ENCODE measurements at places on chromosomes 4 and X.

- H3K4me1 ChIP-seq = peaks cover 2% of the 10 kb centered on the region
- H3K4me3 ChIP-seq = no peak overlapping the region
- no peak for DNase-seq
- no peaks in the 10 kb centered on the region for H3K27me3 ChIP-seq
Observed at GRCh38 chrX:38973322-38973721, 172.1 kb downstream of the MID1IP1 start.

- H3K27me3 ChIP-seq = no peaks in the 10 kb centered on the region
- H3K36me3 ChIP-seq = no peaks in the 10 kb centered on the region
- no peak overlapping the region for H3K27ac ChIP-seq
Observed at GRCh38 chr4:120327276-120327675, 260.6 kb upstream of the MAD2L1 start.

DNA sequence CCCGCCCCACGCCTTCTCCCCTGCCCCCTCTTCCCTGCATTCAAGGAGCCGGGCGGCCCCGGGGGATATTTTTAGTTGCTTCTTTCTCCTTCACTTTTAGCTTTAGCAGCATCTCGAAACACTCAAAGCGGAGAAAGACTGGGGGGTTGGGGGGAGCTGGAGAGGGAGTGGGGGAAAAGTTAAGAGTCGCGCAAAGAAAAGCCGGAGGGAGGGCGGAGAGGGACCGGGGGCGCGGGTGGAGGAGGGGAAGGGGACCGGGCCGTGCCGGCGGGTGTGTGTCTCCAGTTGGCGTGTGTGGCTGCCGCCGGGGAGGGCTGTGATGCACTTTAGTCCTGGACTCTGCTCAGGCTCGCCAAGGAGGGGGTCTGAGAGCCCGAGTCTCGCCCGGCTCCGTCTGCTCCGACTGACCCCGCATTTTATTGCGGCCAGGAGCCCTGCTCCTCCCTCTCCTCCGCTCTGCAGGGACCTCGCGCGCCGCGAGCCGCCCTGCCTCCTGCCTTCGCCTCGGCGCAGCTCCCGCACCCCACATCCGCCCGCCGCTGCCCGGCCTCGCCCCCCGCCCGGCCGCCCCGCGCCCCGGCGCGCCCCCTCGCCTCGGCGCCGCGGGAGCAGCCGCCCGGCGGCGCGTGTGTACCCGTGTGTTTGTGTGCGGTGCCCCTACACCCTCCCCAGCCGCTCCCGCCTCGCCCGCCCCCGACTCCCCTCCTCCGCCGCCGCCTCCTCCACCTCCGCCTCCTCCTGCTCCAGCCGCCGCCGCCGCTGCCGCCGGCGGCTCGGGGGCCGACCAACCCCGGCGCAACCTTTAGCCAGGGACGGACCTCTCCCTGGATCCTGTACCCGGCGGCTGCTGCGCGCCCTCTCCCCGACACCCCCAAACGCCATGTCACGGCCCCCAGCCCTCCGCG is 1.4 kb downstream of the ZNF827 start:
- peak overlapping the region; percentile 91 for H3K4me3 ChIP-seq
- H3K36me3 ChIP-seq = peaks cover 7% of the 10 kb centered on the region
- H3K27me3 ChIP-seq = peaks cover 12% of the 10 kb centered on the region

- no peak overlapping the region for H3K27ac ChIP-seq
- H3K4me3 ChIP-seq = no peak overlapping the region
- no peak for DNase-seq
- H3K27me3 ChIP-seq = no peaks in the 10 kb centered on the region
- H3K4me1 ChIP-seq = no peaks in the 10 kb centered on the region
Observed at GRCh38 chr4:176680668-176681180, 112.0 kb downstream of the VEGFC start.

DNA sequence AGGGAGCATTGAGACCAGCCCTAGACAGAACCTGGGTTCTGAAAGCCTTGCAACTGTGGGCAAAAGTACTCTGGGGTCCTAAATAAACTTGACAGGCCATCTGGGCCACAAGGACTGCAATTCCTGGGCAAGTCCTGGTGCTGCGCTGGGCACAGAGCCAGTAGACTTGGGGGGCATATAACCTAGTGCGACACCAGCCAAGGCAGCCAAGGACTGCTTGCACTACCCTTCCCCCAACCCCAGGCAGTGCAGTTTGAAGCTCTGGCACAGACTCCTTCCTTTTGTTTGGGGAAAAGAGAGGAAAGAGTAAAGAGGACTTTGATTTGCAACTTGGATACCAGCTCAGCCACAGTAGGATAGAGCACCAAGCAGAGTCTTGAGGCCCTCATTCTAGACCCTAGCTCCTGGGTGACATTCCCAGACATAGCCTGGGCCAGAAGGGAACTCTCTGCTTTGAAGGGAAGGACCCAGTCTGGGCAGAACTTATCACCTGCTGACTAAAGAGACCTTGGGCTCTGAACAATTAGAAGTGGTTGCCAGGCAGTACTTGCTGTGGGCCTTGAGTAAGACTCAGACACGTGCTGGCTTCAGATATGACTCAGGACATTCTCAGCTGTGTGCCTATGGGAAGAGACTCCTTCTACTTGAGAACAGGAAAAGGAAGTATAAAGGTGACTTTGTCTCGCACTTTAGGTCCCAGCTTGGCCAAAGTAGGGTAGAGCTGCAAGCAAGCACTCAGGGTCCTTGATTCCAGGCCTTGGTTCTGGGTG is 522.8 kb downstream of the GLUD2 start:
- no peak overlapping the region for H3K4me3 ChIP-seq
- H3K27ac ChIP-seq = no peak overlapping the region

- no peaks in the 10 kb centered on the region for H3K27me3 ChIP-seq
- no peak overlapping the region for H3K4me3 ChIP-seq
- DNase-seq = no peak
- H3K4me1 ChIP-seq = no peaks in the 10 kb centered on the region
- H3K36me3 ChIP-seq = peaks cover 36% of the 10 kb centered on the region
Observed at GRCh38 chrX:30690330-30690729, 37.1 kb downstream of the GK start.

DNA sequence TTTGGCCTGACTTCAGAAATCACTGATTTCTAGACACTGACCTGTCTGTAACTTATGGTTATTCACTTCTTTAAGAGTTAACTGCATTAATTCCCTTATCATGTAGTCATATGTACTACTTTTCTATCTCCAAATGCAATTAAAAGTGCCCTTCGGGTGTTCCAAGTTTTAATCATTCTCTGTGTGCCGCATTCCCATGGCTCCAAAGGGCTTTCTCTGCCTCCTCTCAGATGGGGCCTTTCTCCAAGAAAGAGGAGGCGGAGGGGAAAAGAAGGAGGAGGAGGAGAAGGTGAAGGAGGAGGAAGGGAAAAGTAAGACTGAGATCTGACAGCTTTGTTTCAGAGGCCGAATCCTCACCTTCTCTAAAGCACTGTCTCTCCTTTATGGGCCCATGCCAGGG is 325.8 kb downstream of the LDB2 start:
- DNase-seq = no peak
- no peaks in the 10 kb centered on the region for H3K27me3 ChIP-seq
- no peak overlapping the region for H3K4me3 ChIP-seq
- no peak overlapping the region for H3K27ac ChIP-seq

DNA sequence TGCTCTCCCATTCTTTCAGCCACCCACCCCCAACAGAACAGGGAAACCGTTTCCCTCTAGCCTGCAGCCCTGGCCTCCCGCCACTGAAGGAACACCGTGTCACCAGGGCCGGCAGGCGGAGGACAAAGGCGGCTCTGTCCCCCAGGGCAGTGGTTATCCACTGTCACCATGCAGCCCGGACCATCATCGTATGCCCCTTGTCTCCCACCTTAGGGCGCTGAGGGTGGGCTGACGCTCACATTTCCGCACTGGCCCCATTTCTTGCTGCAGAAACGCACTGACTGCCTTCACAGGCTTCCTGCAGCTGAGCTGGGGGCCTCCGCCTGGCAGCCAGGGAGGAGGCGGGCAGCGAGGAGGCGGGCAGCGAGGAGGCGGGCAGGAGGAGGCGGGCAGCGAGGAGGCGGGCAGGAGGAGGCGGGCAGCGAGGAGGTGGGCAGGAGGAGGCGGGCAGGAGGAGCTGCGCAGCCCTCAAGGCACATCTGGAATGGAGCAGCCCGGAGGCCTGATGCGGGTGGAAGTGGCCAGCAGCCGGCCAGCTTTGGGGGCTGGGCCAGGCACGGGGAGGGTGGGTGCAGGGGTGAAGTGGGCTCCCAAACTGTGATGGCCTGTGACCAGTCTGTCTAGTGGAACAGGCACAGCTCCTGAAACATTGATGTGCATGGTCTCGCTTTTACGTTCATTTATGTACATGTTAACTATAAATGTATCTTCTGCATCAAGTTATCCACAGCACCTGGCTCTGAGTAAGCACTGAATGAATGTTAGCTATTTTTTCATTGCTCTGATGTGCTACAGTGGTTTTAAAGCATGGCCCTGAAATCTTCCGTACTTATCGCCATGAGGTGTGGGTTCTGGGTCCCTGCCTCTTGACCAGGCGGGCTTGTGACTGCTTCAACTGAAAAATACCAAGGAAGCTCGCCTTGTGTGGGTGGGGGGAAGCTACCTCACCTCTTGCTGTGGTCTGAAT is 20.6 kb upstream of the KIAA0232 start:
- H3K27ac ChIP-seq = no peak overlapping the region
- H3K4me1 ChIP-seq = no peaks in the 10 kb centered on the region
- H3K36me3 ChIP-seq = no peaks in the 10 kb centered on the region
- DNase-seq = no peak
- H3K27me3 ChIP-seq = peaks cover 13% of the 10 kb centered on the region
- no peak overlapping the region for H3K4me3 ChIP-seq

GRCh38 chr4:15935504-15936402 is 2.8 kb downstream of the FGFBP1 start:
- no peak overlapping the region for H3K4me3 ChIP-seq
- H3K27ac ChIP-seq = no peak overlapping the region
- H3K27me3 ChIP-seq = peaks cover 41% of the 10 kb centered on the region
- no peaks in the 10 kb centered on the region for H3K36me3 ChIP-seq

DNA sequence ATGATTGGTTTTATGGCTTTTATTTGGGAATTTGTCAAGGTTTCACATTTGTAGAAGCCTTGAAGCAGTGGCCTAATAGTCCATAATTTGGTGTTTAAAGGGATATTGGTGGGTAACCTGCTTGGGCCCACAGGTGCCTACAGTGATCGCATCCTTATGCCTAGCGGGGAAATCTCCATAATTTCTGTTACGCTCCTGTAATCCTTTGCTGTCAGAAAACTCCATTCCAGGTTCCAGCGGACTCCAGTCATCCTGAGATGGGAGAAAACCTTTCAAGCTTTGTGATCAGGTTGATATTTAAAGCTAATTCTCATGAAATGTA is 257.0 kb upstream of the JADE1 start:
- H3K4me1 ChIP-seq = peaks cover 14% of the 10 kb centered on the region
- H3K27me3 ChIP-seq = peaks cover 11% of the 10 kb centered on the region
- H3K27ac ChIP-seq = no peak overlapping the region
- H3K4me3 ChIP-seq = no peak overlapping the region
- DNase-seq = no peak

DNA sequence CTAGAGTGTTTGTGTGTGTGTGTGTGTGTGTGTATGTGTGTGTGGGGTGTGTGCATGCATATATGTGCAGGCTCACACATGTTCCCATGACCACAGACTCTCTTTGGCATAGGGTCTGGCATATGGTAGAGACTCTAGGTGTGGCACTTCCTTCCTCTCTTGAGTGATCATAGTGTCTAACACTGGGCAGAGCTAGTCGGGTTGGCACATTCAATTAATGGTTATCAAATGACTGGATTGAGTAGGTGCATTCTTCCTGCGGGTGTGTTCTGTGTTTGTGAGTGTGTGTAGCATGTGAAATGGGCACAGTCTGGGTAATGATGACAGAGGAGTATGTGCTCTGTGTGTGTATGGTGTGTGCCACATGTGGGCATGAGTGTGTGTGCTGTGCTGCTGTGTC is 106.5 kb downstream of the EFNB1 start:
- no peaks in the 10 kb centered on the region for H3K36me3 ChIP-seq
- H3K4me3 ChIP-seq = no peak overlapping the region
- H3K4me1 ChIP-seq = peaks cover 4% of the 10 kb centered on the region
- no peaks in the 10 kb centered on the region for H3K27me3 ChIP-seq
- DNase-seq = no peak

DNA sequence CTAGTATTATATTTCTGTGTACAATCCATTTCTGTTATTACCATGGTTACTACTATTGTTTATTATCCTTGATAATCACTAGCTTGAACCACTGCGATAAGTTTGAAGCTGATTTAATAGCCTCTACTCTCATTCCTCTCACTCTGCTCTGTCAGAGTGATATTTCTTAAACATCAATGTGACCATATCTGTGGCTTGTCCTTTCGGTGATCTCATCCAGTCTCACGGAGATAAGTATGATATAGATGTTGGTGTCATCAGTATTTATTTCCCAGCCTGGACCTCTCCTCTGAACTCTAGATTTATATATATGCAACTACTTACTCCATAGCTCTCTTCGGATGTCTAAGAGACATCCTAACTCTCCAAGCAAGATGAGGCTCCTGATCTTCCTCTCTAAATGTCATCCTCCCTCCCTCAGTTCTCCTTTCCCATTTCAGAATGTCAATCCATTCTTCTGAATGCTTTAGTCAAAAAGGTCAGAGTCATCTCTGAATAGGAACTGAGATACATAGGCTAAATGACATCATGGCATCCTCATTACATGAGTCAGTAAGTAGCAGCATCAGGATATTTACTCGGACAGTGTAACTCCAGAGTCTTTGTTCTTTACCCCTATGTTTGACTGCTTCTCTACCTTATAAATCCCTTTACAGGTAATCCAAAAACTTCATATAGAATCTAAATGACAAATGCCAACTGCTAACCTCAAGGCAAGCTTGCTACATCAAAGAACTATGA is 129.5 kb downstream of the PACRGL start:
- no peaks in the 10 kb centered on the region for H3K36me3 ChIP-seq
- no peak for DNase-seq

- H3K36me3 ChIP-seq = no peaks in the 10 kb centered on the region
- H3K4me3 ChIP-seq = no peak overlapping the region
- no peak for DNase-seq
- no peaks in the 10 kb centered on the region for H3K4me1 ChIP-seq
- H3K27ac ChIP-seq = no peak overlapping the region
- no peaks in the 10 kb centered on the region for H3K27me3 ChIP-seq
Observed at GRCh38 chr4:180304321-180304720, 1938.9 kb upstream of the TENM3 start.

GRCh38 chr4:105059337-105059736 is 87.3 kb upstream of the TET2 start:
- DNase-seq = no peak
- H3K4me1 ChIP-seq = peaks cover 35% of the 10 kb centered on the region
- H3K27ac ChIP-seq = no peak overlapping the region
- no peaks in the 10 kb centered on the region for H3K36me3 ChIP-seq
- peaks cover 3% of the 10 kb centered on the region for H3K27me3 ChIP-seq

DNA sequence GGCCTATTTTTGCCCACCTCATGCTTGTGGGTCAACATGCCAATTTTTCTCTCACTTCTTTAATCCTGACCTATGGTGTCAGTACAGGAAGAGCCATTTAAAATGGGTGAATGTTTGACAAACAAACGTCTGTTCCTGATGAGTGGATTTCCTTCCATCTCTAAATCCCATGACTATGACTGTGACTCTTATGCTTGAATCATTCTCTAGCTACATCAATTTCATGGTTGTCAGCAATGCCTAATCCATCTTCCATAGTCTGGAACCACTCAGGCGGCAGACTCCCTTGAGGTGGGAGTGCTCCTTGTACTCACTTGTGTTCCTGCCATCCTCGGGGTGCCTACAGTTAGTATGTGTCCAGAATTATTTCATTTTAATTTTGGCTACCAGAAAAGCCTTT is 194.9 kb upstream of the RPS6KA3 start:
- peaks cover 10% of the 10 kb centered on the region for H3K36me3 ChIP-seq
- DNase-seq = no peak
- H3K4me3 ChIP-seq = no peak overlapping the region
- H3K27me3 ChIP-seq = peaks cover 13% of the 10 kb centered on the region
- peaks cover 21% of the 10 kb centered on the region for H3K4me1 ChIP-seq
- H3K27ac ChIP-seq = no peak overlapping the region

- peaks cover 15% of the 10 kb centered on the region for H3K4me1 ChIP-seq
- no peaks in the 10 kb centered on the region for H3K36me3 ChIP-seq
- H3K27me3 ChIP-seq = no peaks in the 10 kb centered on the region
- H3K27ac ChIP-seq = no peak within 1 kb of the TSS
Observed at GRCh38 chrX:107000013-107000515, at the start of gene MORC4. Gene MORC4, minus strand, starts transcription at chrX:107000212. Its CDS starts 243 bp downstream, at chrX:106999969.

Data from activated CD4-positive, alpha-beta memory T cell treated with anti-CD3 and anti-CD28 coated beads, Interleukin-2, amount 10 ng/mL, durations not matched to agents 7 days and 5 days (primary cell).